Ovary (tissue), 10 donors: ENCODE measurements at places on chromosomes 6 and 20. TPM values are rescaled to one million over a fixed set of nuclear protein-coding genes. Genes with fewer than 3 reads are reported as not detected.

DNA sequence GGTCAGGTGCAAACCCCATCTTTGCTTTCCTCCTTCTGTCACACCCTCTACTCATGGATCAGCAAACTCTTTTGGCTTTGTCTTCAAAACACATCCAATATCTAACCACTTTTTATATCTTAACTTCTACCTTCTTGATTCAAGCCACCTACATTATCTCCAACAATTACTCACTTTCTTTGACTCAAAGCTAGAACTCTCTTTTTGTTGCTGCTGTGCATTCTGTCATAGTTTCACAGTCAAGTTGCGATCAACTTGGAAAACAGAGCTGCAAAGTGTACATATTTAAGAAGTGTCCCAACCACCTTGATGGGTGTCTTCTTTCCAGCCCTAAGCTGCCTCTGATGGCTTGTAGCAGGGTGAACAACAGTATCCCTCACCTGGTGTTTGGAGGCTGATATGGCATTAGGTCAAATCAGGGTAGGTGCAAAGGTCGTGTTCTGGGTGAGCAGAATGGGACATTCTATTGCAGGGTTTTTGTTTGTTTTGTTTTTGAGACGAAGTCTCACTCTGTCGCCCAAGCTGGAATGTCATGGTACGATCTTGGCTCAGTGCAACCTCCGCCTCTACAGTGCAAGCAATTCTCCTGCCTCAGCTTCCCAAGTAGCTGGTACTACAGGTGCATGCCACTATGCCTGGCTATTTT, 43.4 kb upstream of the RALGAPA2 start:
- no peaks in the 10 kb centered on the region for H3K36me3 ChIP-seq
- H3K27ac ChIP-seq = no peak overlapping the region
- no peak overlapping the region for H3K4me3 ChIP-seq
- no peak for DNase-seq
- H3K27me3 ChIP-seq = no peaks in the 10 kb centered on the region

PROKR2 gene
- not detected for total RNA-seq

DNA sequence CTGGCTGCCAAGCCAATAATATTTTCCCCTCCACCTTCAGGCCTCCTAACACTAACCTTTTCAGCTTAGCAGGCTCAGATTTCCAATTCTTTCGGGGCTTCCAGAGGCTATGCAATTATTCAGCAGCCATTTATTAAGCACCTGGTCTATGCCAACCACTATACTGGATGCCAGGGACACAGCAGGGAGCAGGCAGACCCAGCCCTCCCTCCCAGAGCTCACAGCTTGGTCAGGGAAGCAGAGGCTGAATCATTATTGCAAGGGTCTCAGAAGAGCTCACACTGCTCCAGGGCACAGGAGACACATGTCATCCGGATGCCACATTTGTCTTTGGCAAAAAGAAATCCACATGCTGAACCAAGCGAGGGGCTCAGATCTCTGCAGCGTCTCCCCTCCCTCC, 1.3 kb downstream of the BPIFB1 start:
- no peak for DNase-seq
- no peaks in the 10 kb centered on the region for H3K36me3 ChIP-seq
- no peaks in the 10 kb centered on the region for H3K4me1 ChIP-seq
- no peaks in the 10 kb centered on the region for H3K27me3 ChIP-seq

GRCh38 chr20:56442389-56443365, 25.8 kb upstream of the RTF2 start:
- peaks cover 13% of the 10 kb centered on the region for H3K4me1 ChIP-seq
- H3K27ac ChIP-seq = no peak overlapping the region
- no peaks in the 10 kb centered on the region for H3K27me3 ChIP-seq

DNA sequence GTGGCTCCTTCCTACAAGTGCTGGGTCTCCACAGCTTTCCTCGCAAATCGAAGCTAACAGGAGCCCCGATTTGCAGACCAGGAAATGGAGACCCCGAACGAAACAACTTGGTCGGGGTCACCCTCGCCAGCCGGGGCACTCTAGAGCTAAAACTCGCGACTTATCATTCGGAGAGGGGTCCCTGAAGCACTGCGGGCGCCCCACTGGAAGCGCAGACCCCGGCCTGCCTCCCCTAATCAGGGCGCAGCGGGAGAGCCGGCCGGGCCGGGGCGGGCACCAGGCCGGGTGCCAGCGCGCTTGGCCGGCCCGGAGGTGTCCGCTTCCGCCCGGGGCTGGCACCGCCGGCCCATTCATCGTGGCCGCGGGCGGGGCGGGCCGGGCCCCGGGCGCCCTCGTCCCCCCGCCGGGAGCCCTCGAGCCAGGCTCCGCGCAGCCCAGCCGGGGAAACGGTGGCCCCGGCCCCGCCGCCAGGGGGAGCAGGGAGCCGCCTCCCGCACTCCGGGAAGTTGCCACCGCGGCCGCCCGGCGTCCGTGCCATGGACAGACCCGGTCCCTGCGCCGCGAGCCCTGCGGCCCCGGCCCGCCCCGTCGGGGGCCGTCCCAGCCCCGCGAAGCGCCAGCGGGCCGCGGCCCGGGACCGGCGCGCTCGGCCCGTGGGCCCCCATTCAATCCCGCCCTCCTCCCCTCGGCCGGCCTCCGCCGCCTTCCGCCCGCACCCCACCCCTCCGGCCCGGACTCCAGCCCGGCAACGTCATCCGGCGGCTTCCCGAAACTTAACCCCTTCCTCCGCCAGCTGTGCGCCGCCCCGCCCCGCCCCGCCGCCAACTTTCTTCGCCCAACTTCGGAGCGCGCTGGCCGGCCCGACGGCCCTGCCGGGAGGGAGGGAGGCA, 961 bp downstream of the RRBP1 start:
- peak; percentile 89 for DNase-seq
- H3K4me1 ChIP-seq = no peaks in the 10 kb centered on the region
- peak overlapping the region; percentile 35 for H3K27ac ChIP-seq

DNA sequence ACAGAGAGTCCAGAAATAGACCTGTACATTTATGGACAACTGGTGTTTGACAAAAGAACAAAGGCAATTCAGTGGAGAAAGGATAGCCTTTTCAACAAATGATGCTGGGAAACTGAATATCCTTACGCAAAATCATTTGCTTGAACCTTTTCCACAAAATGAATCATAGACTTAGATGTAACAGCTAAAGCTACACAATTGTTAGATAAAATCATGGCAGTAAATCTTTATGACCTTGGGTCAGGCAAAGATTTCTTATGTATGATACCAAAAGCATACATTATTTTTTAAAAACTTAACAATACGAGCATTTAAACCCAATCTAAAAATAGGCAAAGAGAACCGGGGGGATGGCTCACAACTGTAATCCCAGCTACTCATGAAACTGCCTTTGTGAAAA, 73.5 kb upstream of the DST start:
- peaks cover 6% of the 10 kb centered on the region for H3K4me1 ChIP-seq
- no peaks in the 10 kb centered on the region for H3K36me3 ChIP-seq
- H3K27me3 ChIP-seq = no peaks in the 10 kb centered on the region
- no peak for DNase-seq
- H3K27ac ChIP-seq = no peak overlapping the region
- H3K4me3 ChIP-seq = no peak overlapping the region

TPD52L1 gene
- 55.8 TPM for total RNA-seq

- H3K36me3 ChIP-seq = no peaks in the 10 kb centered on the region
- H3K4me3 ChIP-seq = no peak overlapping the region
- H3K27me3 ChIP-seq = no peaks in the 10 kb centered on the region
- no peak overlapping the region for H3K27ac ChIP-seq
Observed at GRCh38 chr20:14922503-14923267, 585.3 kb upstream of the FLRT3 start.

TMEM217 gene
- 4.6 TPM for total RNA-seq

GATA5 gene
- 0.92 TPM for total RNA-seq

DNA sequence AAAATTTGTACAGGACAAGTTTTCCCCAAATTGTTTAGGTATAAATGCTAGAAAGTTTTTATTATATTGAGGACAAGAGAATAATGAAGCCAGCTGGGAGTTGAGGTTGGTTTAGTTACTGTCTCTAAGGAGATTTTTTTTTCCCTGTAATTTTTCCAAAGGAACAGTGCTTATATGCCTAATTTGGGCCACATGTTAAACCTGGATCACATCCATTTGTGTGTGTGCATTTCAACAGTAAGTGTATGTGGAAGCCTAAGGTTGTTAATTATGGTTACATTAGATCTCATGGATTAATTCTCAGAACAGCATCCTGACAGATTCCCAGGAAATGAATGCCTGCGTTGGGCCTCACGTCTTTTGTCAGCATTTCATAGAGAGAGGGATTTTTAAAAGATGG, 4.5 kb downstream of the IGF2R start:
- no peak overlapping the region for H3K4me3 ChIP-seq
- DNase-seq = no peak
- H3K27ac ChIP-seq = no peak overlapping the region

DNA sequence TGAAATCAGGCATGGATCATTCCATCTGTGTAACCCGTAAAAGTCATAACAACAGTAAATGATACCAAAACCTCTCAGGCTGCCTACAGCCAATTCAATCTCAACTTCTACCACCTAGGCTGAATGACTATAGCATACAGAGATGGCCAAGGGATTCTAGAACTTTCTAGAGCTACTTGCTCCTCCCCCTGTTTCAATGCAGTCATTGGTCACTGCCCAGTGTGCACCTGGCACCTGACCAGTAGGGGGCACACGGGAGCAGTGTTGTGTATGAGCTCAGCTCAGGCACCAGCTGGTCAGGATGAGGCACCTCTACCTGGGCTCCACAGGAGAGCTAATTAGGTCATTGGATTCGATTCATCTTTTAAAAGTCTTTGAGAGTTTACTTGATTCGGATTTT, 86.2 kb downstream of the PLEKHG1 start:
- no peak overlapping the region for H3K4me3 ChIP-seq
- peaks cover 5% of the 10 kb centered on the region for H3K4me1 ChIP-seq
- no peak for DNase-seq
- no peaks in the 10 kb centered on the region for H3K27me3 ChIP-seq
- H3K27ac ChIP-seq = no peak overlapping the region

RAB44 gene
- 0.11 TPM for total RNA-seq

ID4 gene
- 9.9 TPM for total RNA-seq

GRCh38 chr20:47380481-47380880, 24.0 kb upstream of the ZMYND8 start:
- DNase-seq = no peak
- H3K36me3 ChIP-seq = no peaks in the 10 kb centered on the region
- H3K4me3 ChIP-seq = no peak overlapping the region
- H3K27ac ChIP-seq = no peak overlapping the region
- H3K4me1 ChIP-seq = peaks cover 4% of the 10 kb centered on the region
- H3K27me3 ChIP-seq = no peaks in the 10 kb centered on the region

HEBP2 gene
- total RNA-seq = 44.1 TPM

- H3K27ac ChIP-seq = no peak overlapping the region
- no peaks in the 10 kb centered on the region for H3K36me3 ChIP-seq
- no peaks in the 10 kb centered on the region for H3K4me1 ChIP-seq
- no peak for DNase-seq
Observed at GRCh38 chr6:165821754-165822153, 158.7 kb upstream of the PDE10A start.

MARCKS gene
- 61.4 TPM for total RNA-seq
